Natural killer cell treated with Interleukin-12 subunit alpha and Interleukin-12 subunit beta and Interleukin-15 and Interleukin-18, amount 100 ng/mL, for 72 hours (primary cell): ENCODE measurements at places on chromosomes 12 and 14. TPM values are rescaled to one million over a fixed set of nuclear protein-coding genes. Genes with fewer than 3 reads are reported as not detected.
A peak's percentile ranks its signal among the peaks of the same experiment; 100 is the strongest.

The TMEM119 gene
- total RNA-seq, result not detected

- DNase-seq, result peak; percentile 93
- H3K27ac ChIP-seq, result peak within 1 kb of the TSS; percentile 91
- peaks cover 18% of the 10 kb centered on the region for H3K36me3 ChIP-seq
- peaks cover 47% of the 10 kb centered on the region for H3K4me1 ChIP-seq
Observed at GRCh38 chr14:53152887-53153701, at the start of gene DDHD1. Gene DDHD1 (minus strand): TSS chr14:53153323. CDS start chr14:53153098, 225 bp downstream.

DNA sequence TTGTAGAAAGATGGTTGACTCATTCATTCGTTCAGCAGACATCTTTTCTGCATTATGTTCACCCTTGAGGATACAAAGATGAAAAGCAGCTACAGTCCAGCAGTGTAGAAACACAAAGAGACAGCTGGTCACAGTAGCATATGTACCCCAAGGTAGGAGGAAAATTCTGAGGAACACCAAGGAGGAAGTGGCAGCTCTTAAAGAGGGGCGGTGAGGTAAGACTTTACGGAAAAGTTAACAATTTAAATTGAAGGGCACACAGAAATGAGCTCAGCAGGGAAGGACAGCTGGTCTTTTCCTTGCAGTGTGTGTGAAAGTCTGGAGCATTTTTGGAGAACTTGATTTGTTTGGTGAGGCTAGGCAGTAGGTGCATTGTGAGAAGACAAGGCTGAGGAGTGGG, 3.5 kb downstream of the SLC35E3 start:
- H3K27me3 ChIP-seq, result no peaks in the 10 kb centered on the region
- peaks cover 15% of the 10 kb centered on the region for H3K36me3 ChIP-seq
- H3K27ac ChIP-seq, result no peak overlapping the region
- DNase-seq, result no peak

GRCh38 chr14:74492776-74493342, at the start of gene NPC2:
Gene NPC2 (minus strand): TSS chr14:74493305. CDS start chr14:74493274, 31 bp downstream.
- H3K4me3 ChIP-seq, result no peak within 1 kb of the TSS
- peaks cover 8% of the 10 kb centered on the region for H3K4me1 ChIP-seq
- no peaks in the 10 kb centered on the region for H3K36me3 ChIP-seq
- H3K27ac ChIP-seq, result peak within 1 kb of the TSS; percentile 84
